ENCODE measurements at places on chromosomes 1 and 21. TPM values are rescaled to one million over a fixed set of nuclear protein-coding genes. Genes with fewer than 3 reads are reported as not detected.

The GPR37L1 gene
- total RNA-seq: 0.04 TPM

The CD58 gene
- total RNA-seq: 7.4 TPM

The S100A4 gene
- total RNA-seq: 7.6 TPM

The RAB7B gene
- total RNA-seq: 0.13 TPM

The PIGR gene
- total RNA-seq: not detected

The DIRAS3 gene
- total RNA-seq: 7.4 TPM

The CNIH3 gene
- 3.2 TPM for total RNA-seq

The C1orf167 gene
- total RNA-seq: 0.67 TPM

The LCE1B gene
- not detected for total RNA-seq

The UBL4B gene
- total RNA-seq: not detected

The RGS13 gene
- total RNA-seq: not detected

- no peak for DNase-seq
Observed at GRCh38 chr1:57824535-57824934, 400.7 kb upstream of the DAB1 start.

DNA sequence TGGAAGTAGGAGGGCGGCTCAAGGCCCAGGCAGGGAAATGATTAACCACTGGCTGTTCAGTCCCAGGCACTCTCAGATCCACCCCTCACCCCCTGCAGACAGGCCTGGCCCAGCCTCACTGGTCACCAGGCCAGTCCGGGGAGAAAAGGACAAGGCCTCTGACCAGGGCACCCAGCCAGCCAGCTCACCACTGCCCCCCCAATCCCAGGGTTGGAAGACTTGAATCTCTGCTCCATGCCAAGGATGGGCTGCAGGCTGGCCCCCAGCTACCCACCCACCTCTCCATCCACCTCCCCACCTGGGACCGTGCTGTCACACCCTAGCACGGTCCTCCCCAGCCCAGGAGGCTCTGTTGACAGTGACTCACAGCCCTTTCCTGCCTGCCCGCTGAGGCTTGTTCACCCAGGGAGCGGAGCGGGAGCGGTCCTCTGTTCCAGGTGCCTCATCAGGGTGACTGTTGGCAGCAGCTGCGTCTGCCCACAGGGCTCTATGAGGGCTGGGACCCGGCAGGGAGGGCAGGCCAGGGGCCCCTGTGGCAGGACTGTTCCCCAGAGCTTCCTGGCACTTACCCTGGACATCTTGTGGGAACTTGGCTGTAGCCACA is 2.2 kb downstream of the LAD1 start:
- DNase-seq: peak; percentile 48

- DNase-seq: no peak
Observed at GRCh38 chr1:164688791-164689190, 129.8 kb downstream of the PBX1 start.

DNA sequence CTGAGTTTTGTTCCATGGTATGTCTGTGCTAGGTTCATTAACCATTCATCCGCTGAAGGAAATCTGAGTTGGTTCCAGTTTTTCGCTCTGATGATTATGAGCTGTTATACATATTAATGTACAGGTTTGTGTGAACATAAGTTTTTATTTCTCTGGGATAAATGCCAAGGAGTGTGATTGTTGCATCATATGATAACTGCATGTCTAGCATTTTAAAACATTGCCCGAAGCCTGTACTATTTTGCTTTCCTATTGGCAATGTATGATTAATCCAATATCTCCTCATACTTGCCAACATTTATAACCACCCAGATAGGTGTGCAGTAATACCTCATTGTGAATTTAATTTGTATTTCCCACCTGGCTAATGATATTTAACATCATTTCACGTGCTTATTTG is 322.7 kb downstream of the ZNF326 start:
- no peak for DNase-seq

- DNase-seq: no peak
Observed at GRCh38 chr1:115794976-115795639, 26.6 kb upstream of the CASQ2 start.

GRCh38 chr1:192053531-192053971 is 104.7 kb upstream of the RGS18 start:
- no peak for DNase-seq

DNA sequence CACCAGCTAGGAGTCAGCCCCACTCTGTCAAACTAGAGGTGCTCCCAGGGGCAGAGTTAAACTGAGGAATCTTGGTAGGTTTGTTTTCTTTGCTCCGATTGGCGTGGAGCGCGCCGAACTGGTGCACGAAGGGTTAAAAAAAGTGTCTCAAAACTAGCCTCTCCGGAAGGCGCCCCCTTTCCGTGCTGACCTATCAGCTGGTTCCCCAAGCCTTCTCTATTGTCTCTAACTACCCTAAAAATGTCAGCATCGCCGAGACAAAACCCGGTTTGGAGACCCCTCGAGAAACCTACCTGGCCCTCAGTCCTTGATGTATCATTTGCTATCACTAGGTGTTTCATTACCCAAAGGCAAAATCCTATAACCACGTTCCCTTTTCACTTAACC is 2.2 kb downstream of the TGFB2 start:
- DNase-seq: no peak

DNA sequence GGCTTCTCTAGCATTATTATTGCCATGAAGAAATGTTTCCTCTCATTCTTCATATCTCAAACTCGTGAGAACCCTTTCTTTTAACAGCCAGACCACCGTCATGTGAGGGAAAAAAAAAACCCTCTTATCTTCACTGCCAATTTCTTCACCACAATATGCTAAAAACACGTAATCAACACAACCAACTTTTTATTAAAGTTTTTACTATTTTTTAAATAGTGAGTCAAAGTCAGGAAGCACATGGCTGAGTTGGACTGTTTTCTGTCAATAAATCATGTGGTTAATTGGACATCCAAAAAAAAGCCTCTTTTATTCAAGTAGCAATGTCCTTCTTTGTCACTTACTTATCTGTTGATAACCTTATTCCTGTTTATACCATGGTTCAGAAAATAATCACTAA is 55.9 kb upstream of the SAMD13 start:
- DNase-seq: no peak

- DNase-seq: no peak
Observed at GRCh38 chr1:86573763-86574484, 27.0 kb downstream of the CLCA4 start.

DNA sequence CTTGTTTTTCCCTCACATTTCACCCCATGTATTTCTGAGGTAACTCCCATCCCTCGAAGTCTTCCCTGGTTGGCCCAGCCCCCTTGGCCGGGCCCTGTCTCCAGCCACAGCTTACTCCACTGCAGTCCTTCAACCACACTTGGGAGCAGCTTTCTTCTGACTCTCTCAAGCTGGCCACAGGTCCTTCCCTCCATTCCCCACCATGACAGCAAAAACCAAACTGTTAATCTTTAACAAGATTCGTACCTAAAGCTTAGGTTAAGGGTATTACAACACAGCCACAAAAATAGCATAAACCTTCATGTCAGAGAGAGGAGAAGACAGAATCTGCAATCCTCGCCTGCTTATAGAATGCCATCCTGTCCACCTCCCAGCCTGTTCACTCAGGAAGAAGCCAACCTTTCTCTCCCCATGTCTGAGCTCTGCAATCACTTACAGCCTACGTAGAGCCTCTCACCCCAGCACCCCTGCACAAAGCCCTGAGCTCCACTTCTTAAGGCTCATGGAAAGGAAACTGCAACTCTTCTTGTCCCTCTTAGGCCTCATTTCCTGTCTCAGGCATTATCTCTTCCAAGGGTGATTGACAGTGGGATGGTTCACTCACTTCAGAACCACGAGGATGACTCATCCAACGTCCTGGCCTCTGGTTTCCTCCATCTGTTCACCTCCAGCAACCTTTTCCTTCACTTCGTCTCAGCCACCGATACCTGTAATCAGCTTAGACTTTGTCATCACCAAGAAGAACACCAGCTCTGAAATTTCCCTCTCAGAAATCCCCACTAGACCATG is 72.8 kb downstream of the CD2 start:
- no peak for DNase-seq

- no peak for DNase-seq
Observed at GRCh38 chr1:32309960-32310359, 18.1 kb downstream of the HDAC1 start.

DNA sequence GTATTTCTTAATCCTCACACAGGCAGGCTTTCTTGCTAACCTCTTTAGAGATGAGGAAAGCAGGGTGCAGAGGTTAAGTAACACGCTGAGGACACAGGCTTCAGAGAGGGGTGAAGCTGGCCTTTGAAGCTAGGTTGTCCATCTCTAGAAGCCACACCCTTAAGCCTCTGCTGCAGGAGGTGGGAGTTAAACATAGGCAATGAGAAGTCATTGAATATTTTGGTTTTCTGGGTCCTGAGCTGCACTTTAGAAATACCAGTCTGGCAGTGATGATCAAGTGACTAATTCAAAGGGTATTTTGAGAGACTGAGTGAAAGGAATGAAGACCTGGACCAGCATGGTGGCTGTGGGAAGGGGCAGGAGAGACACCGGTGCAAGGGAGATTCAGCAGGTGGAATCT is 9.9 kb downstream of the KCNJ15 start:
- no peak for DNase-seq

- no peak for DNase-seq
Observed at GRCh38 chr1:40155135-40155534, 6.1 kb upstream of the RLF start.

DNA sequence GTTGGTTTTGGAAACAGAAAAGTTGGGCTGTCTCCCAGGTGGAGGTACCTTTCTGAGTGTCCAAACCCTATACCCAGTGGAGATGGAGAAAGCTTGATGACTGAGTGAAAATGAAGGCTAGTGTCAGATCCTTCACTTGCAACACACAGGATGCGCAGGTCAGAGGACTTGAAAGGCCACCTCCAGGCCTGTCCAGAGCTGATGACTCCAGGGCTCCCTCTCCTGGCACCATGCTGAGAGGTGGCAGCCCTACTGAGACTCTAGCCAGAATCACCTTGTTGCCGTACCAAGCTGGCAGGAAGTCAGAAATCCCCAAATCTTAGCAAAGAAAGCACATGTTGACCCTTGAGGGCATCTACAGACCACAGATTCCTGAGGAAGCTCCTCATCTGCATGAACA is 16.4 kb downstream of the KNCN start:
- DNase-seq: no peak

- no peak for DNase-seq
Observed at GRCh38 chr1:180236698-180237509, 6.8 kb downstream of the LHX4 start.

GRCh38 chr1:225424562-225425200 is 3.2 kb downstream of the LBR start:
- no peak for DNase-seq

DNA sequence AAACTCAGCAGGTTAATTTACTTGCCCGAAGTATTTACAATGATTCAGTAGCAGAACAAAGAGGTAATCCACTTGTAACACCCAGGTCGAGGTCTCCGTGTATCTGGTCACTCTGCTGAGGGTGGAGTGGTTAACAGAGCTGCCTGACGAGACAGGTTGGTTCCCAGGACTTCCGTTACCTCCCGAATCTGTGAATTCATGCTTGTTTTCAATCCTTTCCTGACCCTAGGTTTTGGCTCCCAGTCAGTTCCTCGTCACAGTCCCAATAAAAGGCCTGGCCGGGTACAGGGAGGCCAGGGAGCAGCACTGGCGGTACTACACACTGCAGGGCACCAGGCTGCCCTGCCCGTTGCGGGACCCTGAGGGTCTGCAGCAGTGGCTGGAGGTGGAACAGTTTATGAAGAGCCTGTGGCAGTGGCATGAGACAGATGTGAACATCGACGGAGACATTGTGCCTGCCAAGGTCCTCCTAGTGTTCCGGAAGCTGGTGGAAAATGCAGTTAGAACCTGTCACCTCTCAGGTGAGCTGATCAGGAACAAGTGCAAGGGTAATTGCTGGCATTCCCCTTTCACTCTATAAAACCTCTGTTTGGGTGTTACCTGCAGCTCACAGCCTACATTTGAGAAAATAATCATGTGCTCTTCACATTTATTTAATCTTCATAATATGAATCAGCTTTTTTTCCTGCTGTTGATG is 12.8 kb downstream of the MAB21L3 start:
- DNase-seq: no peak

GRCh38 chr21:25107708-25108107 is 499.6 kb downstream of the MRPL39 start:
- DNase-seq: no peak

- DNase-seq: no peak
Observed at GRCh38 chr1:236092899-236093298, 28.0 kb upstream of the NID1 start.

DNA sequence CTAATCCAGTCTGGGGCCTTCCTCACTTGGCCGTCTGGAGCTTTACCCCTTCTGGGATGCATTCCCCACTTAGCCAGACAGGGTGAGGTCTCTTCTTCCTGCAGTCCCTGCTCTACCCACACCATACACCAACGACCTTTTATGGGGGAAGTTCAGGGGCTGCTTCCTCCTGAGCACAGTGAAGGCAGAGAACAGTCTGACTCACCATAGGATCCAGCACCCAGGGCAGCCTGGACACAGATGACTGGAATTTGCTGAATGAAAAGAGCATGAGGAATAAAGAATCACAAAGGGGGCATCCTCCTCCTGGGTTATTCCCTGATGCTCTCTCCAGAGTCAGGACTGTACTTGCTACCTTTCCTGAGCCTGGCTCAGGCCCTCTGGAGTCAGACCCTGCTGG is 4.6 kb upstream of the FOXE3 start:
- no peak for DNase-seq

DNA sequence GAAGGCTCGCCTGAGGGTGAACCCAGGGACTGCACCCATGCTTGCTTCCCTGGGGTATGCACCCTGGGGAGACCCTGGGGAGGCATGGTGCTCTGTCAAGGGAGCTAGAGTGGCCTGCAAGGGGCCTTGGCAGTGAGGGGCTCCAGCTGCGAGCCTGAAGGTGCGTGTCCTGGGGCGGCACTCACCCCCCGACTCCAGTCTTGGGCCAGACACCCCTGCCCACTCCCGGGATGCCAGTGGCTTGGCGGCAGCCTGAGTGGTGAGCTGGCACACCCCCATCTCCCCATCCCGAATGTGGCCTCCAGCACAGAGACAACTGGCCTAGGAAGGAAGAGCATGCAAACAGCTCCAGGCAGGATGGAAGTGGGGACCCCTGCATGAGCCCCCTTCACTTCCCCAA is 2.6 kb downstream of the SUMO3 start:
- DNase-seq: no peak

DNA sequence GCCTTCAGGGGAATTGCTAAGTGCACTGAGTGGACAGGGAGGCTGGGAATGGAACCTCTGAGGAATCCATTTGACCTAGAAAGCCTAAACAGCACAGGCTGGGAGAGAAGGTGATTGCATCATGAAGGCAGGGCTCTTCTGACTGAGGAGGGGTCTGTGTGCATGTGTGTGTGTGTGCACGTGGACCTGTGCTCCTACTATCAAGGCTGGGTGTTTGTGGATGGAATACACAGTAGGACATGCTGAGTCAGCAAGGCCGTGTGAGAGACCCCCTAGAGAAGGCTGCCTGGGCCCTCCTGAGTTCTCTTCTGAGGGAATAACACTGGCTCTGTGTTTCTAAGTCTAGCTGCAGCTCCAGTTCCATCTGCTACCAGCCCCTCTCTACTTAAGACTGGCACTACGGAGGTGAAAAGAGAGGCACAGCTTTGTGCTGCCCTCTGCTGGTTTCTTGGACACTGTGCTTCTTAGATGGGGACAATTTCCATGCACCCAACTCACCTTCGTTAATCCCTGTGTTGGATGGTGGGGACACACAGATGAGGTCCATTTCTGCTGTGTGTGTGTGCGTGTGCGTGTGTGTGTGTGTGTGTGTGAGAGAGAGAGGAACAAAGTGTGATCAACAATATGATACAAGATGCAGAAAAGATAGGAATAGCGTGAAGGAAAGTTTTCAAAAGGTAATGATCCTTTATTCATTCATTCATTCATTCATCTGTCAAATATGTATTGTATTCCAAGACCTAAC is 6.2 kb upstream of the EFCAB14 start:
- peak; percentile 35 for DNase-seq

- DNase-seq: no peak
Observed at GRCh38 chr21:44837537-44837936, 19.7 kb upstream of the SUMO3 start.

All from progenitor cell of endocrine pancreas (in vitro differentiated cells).